ENCODE measurements at places on chromosomes 2 and 18. TPM values are rescaled to one million over a fixed set of nuclear protein-coding genes. Genes with fewer than 3 reads are reported as not detected.
A peak's percentile ranks its signal among the peaks of the same experiment; 100 is the strongest.

The IGFBP2 gene
- 127 TPM for total RNA-seq

The C2orf66 gene
- not detected for total RNA-seq

The CHMP1B gene
- 12.1 TPM for total RNA-seq

The TUBA4B gene
- not detected for total RNA-seq

The FAM237A gene
- total RNA-seq, result not detected

The BOLL gene
- not detected for total RNA-seq

DNA sequence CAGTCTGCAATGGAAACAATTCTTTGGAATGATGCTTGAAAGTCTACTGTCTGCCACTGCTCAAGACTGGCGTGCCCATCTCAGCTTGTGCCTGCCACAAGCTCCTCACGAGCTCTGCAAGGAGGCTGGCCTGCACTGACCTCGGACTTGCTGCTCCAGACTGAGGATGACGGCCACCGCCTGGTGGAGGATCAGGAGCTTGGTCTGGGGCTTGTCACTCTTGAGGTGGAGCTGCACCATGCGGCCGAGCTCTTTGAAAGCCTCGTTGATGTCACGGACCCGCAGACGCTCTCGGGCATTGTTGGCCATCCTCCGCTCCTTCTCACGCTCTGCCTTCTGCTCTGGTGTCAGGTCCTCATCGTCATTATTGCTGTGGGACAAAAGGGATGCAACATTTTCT lies 269.4 kb upstream of the CCDC68 start:
- no peaks in the 10 kb centered on the region for H3K27me3 ChIP-seq
- H3K4me1 ChIP-seq, result no peaks in the 10 kb centered on the region
- no peak overlapping the region for H3K27ac ChIP-seq
- no peak for DNase-seq

GRCh38 chr2:109613081-109613921 lies 465 bp downstream of the SEPTIN10 start:
- no peaks in the 10 kb centered on the region for H3K36me3 ChIP-seq
- peak overlapping the region; percentile 48 for H3K4me3 ChIP-seq
- H3K4me1 ChIP-seq, result peaks cover 8% of the 10 kb centered on the region

- H3K36me3 ChIP-seq, result no peaks in the 10 kb centered on the region
- no peak for DNase-seq
- no peak overlapping the region for H3K27ac ChIP-seq
- H3K4me1 ChIP-seq, result no peaks in the 10 kb centered on the region
Observed at GRCh38 chr18:13359210-13359609, 140.7 kb downstream of the LDLRAD4 start.

GRCh38 chr2:122150524-122151280 lies 395.3 kb downstream of the TSN start:
- H3K27me3 ChIP-seq, result no peaks in the 10 kb centered on the region
- no peaks in the 10 kb centered on the region for H3K4me1 ChIP-seq
- no peak for DNase-seq
- no peak overlapping the region for H3K4me3 ChIP-seq
- H3K27ac ChIP-seq, result no peak overlapping the region

GRCh38 chr2:1656326-1656960 lies 87.9 kb downstream of the PXDN start:
- no peaks in the 10 kb centered on the region for H3K27me3 ChIP-seq
- H3K27ac ChIP-seq, result peak overlapping the region; percentile 44
- no peak for DNase-seq
- H3K4me3 ChIP-seq, result no peak overlapping the region
- no peaks in the 10 kb centered on the region for H3K36me3 ChIP-seq

GRCh38 chr2:157443795-157444640 lies at the start of gene CYTIP:
Gene CYTIP, minus strand, starts transcription at chr2:157444089. Its CDS starts 69 bp downstream, at chr2:157444020.
- H3K36me3 ChIP-seq, result no peaks in the 10 kb centered on the region
- no peak within 1 kb of the TSS for H3K27ac ChIP-seq
- H3K4me3 ChIP-seq, result no peak within 1 kb of the TSS
- no peak for DNase-seq
- H3K4me1 ChIP-seq, result no peaks in the 10 kb centered on the region

GRCh38 chr2:30509716-30510115 lies 62.7 kb downstream of the LCLAT1 start:
- peaks cover 4% of the 10 kb centered on the region for H3K4me1 ChIP-seq
- H3K27ac ChIP-seq, result peak overlapping the region; percentile 75
- no peak for DNase-seq
- H3K27me3 ChIP-seq, result no peaks in the 10 kb centered on the region
- no peaks in the 10 kb centered on the region for H3K36me3 ChIP-seq

- no peak for DNase-seq
- no peaks in the 10 kb centered on the region for H3K27me3 ChIP-seq
- H3K36me3 ChIP-seq, result no peaks in the 10 kb centered on the region
- H3K27ac ChIP-seq, result no peak overlapping the region
Observed at GRCh38 chr2:37676274-37676673, 4.8 kb upstream of the CDC42EP3 start.

- peaks cover 12% of the 10 kb centered on the region for H3K4me1 ChIP-seq
- H3K27ac ChIP-seq, result peak overlapping the region; percentile 82
- H3K4me3 ChIP-seq, result no peak overlapping the region
- peak; percentile 88 for DNase-seq
- H3K27me3 ChIP-seq, result no peaks in the 10 kb centered on the region
- H3K36me3 ChIP-seq, result no peaks in the 10 kb centered on the region
Observed at GRCh38 chr18:62781893-62782292, 66.6 kb downstream of the PHLPP1 start.

DNA sequence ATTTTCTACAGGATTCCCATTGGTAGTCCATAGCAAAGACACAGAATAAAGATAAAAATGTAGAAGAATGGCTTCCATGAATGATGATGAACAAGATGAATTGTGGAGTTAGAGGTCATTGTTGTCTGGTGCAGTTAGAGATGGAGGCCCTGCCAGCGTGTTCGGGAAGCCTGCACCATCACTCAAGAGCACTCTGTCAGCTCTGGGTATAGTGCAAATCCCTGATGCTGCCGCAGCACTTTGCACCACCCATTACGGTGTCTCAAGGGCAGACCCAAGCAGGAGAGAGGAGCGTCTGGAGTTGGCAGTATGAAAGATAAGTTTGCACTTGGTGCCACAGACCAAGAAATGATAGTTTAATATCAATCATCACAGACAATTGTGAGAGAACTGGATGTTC lies 181.6 kb upstream of the CHST9 start:
- no peak overlapping the region for H3K4me3 ChIP-seq
- no peaks in the 10 kb centered on the region for H3K27me3 ChIP-seq
- no peak for DNase-seq
- H3K36me3 ChIP-seq, result no peaks in the 10 kb centered on the region
- no peaks in the 10 kb centered on the region for H3K4me1 ChIP-seq
- H3K27ac ChIP-seq, result no peak overlapping the region

GRCh38 chr18:65817178-65817577 lies 66.4 kb downstream of the CDH7 start:
- H3K4me1 ChIP-seq, result no peaks in the 10 kb centered on the region
- H3K27me3 ChIP-seq, result no peaks in the 10 kb centered on the region
- no peak overlapping the region for H3K4me3 ChIP-seq

GRCh38 chr2:12767541-12767940 lies 50.8 kb downstream of the TRIB2 start:
- no peak overlapping the region for H3K4me3 ChIP-seq
- H3K4me1 ChIP-seq, result no peaks in the 10 kb centered on the region
- H3K27me3 ChIP-seq, result no peaks in the 10 kb centered on the region
- no peak for DNase-seq

- no peak for DNase-seq
- no peaks in the 10 kb centered on the region for H3K36me3 ChIP-seq
- no peak overlapping the region for H3K27ac ChIP-seq
- H3K27me3 ChIP-seq, result no peaks in the 10 kb centered on the region
Observed at GRCh38 chr2:47293976-47294375, 109.0 kb upstream of the MSH2 start.

DNA sequence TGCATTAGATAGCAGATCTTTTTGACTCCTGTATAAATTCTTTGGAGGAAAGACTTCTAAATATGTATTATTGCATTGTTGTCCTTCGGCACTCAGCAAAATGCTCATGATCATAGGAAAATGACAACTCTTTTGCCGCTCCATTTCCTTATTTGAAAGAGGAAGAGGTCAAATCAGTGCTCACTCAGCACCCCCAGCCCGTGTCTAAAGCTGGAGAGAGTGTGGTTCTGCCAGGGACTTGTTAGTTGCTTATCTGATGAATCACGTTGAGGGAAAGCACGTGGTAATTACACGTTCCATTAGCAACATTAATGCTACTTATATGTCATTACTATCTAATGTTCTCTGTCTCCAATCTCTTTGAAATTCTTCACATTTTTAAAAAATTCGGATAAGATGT lies 46.0 kb upstream of the MBP start:
- no peak overlapping the region for H3K4me3 ChIP-seq
- H3K27ac ChIP-seq, result no peak overlapping the region
- no peak for DNase-seq
- H3K36me3 ChIP-seq, result no peaks in the 10 kb centered on the region
- no peaks in the 10 kb centered on the region for H3K4me1 ChIP-seq

DNA sequence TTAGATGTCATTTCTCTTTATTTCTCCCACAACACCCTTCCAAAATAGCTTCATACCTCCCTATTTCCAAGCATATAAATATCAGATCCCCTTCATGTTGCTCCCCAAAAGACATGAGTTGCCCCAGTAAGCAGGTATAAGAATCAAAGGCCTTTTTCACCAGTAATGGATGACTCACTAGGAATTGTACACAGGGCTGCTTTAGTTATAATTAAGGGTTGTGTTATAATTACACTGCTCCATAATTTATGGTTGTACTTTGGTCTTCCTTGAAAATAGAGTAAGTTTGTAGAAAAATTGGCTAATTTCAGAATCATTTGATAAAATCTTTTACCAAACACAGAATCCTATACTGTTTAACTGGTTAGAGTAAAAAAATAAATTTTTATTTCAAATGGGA lies 8.8 kb upstream of the AQP4 start:
- no peaks in the 10 kb centered on the region for H3K36me3 ChIP-seq
- H3K4me3 ChIP-seq, result no peak overlapping the region
- no peaks in the 10 kb centered on the region for H3K27me3 ChIP-seq

GRCh38 chr18:6449213-6449612 lies 34.5 kb upstream of the L3MBTL4 start:
- no peak for DNase-seq
- H3K36me3 ChIP-seq, result no peaks in the 10 kb centered on the region
- H3K4me1 ChIP-seq, result no peaks in the 10 kb centered on the region
- H3K4me3 ChIP-seq, result no peak overlapping the region
- H3K27me3 ChIP-seq, result no peaks in the 10 kb centered on the region

DNA sequence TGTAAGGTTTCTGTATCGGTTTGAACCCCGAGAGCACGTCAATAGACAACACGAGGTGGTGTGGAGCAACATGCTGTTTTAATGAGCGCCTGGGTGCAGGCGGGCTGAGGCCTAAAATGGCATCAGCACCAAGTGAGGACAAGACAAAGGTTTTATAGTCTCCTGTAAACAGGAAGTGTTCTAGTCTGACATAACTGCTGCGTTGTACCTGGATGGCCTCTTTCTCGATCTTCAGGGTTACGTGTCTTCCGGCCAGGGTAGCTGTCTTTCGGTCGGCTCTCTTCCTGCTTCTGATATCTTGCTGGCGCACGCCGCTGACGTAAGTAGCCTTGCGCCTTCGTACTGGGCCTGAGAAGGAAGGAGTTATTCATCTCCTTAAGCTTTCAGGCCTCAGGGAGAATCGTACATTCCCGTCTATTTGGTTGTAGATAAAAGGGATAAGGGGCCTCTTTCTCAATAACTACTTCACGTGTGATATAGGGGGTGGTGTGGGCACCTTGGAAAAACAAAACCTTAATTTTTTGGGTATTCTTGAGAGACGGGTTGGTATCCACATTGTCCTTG lies 53.5 kb downstream of the KYNU start:
- DNase-seq, result no peak
- H3K4me3 ChIP-seq, result no peak overlapping the region
- H3K27ac ChIP-seq, result no peak overlapping the region
- H3K27me3 ChIP-seq, result no peaks in the 10 kb centered on the region
- no peaks in the 10 kb centered on the region for H3K36me3 ChIP-seq

DNA sequence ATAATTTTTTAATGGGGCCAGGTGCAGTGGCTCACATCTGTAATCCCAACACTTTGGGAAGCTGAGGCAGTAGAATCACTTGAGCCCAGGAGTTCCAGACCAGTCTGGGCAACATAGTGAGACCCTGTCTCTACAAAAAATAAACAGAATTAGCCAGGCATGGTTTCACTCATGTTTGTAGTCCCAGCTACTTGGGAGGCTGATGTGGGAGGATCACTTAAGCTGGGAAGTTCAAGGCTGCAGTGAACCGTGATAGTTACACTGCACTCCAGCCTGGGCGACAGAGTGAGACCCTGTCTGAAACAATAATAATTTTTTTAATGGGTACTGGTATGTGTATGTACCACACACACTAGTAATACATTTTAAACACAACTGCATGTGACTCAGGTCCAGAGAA lies 2.4 kb downstream of the ARL6IP6 start:
- no peaks in the 10 kb centered on the region for H3K36me3 ChIP-seq
- peaks cover 10% of the 10 kb centered on the region for H3K4me1 ChIP-seq
- no peak overlapping the region for H3K4me3 ChIP-seq
- no peak overlapping the region for H3K27ac ChIP-seq

DNA sequence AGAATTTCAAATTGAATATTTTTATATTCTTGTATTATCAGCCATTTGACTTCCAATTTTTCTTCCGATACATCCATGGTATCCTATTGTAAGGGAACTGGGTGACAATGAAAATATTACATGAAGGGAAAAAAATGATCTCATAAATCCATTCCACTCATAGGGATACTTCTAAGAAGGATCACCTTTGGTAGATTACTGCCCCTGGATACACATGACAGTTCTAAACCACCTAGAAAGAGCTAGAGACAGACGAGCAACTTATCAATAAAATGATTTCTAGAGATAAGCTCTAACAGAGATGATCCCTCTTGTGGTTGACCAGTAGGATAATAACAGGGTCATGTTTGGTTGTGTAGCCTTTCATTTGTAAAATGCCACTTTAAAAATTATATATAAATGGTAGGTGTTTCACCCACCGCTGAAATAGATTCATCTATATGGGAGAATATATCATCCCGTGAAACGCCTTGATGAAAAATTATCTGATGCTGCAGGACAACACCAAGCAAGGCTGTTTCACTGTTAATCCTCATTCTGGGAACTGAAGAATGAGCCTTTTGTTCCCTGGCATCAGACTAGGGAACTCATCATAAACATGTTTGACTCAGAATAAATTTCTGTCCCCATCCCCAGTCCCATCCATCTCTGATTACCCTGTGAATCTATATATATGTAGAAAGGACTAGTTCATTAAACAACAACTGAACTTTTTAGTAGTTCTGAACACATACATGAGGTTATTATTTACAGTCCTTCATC lies 180.0 kb downstream of the TCF4 start:
- no peaks in the 10 kb centered on the region for H3K4me1 ChIP-seq
- no peak overlapping the region for H3K4me3 ChIP-seq
- DNase-seq, result no peak
- no peak overlapping the region for H3K27ac ChIP-seq
- peaks cover under 1% of the 10 kb centered on the region for H3K27me3 ChIP-seq
- H3K36me3 ChIP-seq, result no peaks in the 10 kb centered on the region

DNA sequence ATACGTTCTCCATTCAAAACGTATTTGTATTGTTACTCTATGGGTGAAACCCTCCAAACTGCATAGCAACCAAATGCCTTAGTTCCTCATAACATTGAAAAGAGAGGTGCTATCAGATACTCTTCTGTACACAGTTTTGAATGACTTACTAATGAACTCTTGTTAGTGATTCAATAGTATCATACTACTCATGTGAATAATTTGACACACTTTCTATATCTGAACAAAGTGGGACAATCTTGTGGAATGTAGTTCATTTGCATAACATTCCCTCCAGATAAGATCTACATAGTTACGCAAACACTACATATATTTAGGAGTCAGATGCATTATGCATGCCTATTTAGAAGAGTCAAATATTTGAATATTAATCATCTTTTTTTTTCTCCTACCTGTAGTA lies 232.0 kb upstream of the NRXN1 start:
- no peak overlapping the region for H3K4me3 ChIP-seq
- no peak for DNase-seq
- no peaks in the 10 kb centered on the region for H3K4me1 ChIP-seq
- no peak overlapping the region for H3K27ac ChIP-seq

- H3K4me3 ChIP-seq, result no peak overlapping the region
- DNase-seq, result no peak
- no peaks in the 10 kb centered on the region for H3K36me3 ChIP-seq
Observed at GRCh38 chr2:46703588-46703987, 212.0 kb downstream of the MCFD2 start.

Data from uterus (tissue), 4 donors.